ENCODE measurements at places on chromosomes 1 and 21. TPM values are rescaled to one million over a fixed set of nuclear protein-coding genes. Genes with fewer than 3 reads are reported as not detected.
A peak's percentile ranks its signal among the peaks of the same experiment; 100 is the strongest.

The SLAMF9 gene
- not detected for total RNA-seq

The PHACTR4 gene
- 20.9 TPM for total RNA-seq

GRCh38 chr1:232873412-232873811, 68.2 kb downstream of the MAP10 start:
- DNase-seq: no peak

- no peak for DNase-seq
Measured at GRCh38 chr1:160740133-160740688, 1.2 kb downstream of the SLAMF7 start.

- no peak for DNase-seq
Measured at GRCh38 chr1:13943055-13943454, 243.1 kb downstream of the PRDM2 start.

- no peak for DNase-seq
Measured at GRCh38 chr1:208241512-208241911, 2.7 kb downstream of the PLXNA2 start.

- peak; percentile 78 for DNase-seq
Measured at GRCh38 chr1:235648954-235649367, 623 bp downstream of the GNG4 start.

DNA sequence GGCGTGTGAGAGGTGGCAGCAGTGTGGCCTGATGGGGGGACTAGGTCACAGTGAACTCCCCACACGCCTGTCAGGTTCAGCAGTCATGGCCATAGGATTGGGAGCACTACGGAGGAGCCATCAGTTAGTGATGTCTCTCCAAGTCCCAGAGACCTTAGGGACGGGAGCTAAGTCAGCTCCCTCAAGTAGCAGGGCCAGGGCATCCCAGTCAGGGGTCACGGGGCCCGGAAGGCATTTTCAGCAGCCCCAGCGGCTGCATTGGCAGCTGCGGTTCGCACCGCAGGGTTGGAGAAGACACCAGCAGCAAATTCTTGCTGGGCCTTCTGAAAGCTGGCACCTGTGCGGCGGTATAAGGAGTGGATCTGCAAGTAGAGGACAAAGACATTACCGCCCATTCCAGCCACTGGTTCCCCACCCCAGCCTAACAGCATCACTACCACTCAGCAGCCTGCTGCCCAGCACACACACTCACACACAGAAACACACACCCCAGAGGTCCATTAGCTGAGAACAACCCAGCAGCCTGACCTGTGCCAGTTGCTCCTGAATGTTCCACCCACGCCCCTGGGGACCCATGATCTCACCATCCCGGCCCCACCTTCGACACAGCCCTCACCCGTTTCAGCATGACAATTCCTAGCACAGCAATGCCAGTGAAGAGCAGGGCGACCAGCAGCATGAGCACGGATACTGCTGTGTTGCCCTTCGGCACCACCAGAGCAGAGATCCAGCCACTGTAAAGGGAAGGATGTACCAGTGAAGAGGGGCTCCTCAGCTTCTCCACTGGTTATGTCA, 972 bp upstream of the ENTREP3 start:
- DNase-seq: no peak

DNA sequence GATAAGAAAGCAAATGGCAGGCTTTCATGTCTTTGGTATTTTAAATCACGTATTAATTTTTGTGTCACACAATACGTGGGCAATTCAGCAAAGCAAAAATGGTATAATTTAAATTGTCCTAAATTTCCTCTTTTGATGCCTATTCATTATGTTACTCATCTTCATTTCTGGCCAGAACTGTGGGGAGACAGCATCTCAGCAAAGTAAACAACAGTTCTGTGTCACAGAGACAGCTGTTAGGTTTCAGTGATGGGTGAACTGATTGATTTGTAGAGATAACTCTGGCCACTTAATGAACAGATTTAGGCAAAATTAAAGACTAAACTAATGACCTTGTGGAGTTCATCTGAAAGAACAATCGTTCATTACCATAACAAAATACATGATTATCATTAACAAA, 49.2 kb downstream of the FH start:
- DNase-seq: no peak

GRCh38 chr1:107659961-107660360, 305.0 kb downstream of the VAV3 start:
- DNase-seq: no peak

- DNase-seq: no peak
Measured at GRCh38 chr1:75707191-75707590, 17.3 kb upstream of the ACADM start.

DNA sequence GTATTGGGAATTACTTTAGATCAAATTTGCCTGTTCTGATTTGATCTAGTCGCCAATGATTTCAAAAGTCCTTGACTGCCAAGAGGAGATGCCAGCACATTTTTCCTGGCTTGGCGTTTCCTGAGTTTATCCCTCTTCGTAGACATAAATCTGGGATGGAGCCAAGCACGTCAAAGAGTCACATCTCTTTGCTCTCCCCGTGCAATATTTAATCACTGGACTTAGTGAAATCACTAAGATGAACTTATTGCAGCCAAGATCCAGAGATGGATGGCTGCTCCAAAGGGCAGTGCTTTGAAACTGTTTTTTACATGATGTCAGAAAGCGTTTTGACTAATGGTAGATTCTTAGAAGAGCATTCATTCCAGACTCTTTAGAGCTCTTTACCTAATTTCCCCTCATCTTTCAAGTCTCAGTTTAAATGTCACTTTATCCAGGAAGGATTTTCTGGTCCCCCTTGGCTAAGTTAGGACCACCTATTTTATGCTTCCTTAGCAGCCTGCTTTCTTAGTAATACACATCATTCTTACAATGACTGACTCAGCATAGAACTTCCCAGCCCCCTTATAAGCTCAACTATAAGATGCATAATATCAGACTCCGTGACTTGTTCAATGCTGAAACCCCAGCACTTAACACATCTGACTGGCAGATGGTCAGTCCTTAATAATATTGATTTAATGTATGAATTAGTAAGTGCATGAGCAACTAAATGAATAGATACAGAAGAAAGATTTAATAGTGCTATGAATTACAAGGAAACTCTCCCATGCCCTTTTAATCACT, 94.4 kb upstream of the GREM2 start:
- no peak for DNase-seq

The JUN gene
- 51.4 TPM for total RNA-seq

The CFHR5 gene
- not detected for total RNA-seq

DNA sequence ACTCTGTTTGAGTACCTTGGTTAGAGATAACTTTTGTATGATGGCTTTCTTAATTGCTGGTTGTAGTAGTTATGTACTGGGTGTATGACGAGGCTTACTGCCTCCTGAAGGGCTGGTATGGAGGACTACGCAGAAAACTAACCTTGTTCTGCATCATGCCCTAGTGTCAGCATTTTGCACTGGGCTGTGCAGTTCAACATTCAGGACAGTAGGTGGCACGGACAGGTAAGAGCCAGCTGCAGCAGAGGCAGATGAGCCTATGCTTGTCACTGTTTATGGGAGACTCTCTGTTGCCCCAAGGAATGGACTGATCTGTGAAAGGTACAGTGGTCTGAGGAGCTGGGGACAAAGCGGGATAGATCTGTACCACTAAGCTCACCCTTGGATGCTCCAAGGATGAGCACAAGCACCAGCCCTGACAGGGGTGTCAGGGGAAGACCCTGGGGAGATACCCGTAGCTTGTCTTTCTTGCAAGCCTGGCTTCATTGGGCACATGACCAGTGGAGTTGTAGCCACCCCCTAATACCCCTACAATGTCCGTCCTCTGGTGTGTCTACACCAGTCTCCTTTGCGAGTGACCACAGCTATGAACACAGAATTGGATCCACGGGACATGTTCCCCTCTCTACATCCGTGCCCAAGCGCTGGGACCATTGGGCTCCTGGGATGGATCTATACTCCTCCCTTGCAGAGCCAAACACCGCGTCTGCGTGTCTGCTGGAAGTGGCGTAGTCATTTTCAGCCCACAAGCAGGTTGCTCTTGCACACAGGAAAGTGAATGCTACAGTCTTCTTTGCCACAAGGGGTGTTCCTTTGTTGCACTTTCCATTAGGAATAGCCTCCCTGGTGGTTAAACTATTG, 51.1 kb upstream of the CFHR3 start:
- DNase-seq: peak; percentile 69

DNA sequence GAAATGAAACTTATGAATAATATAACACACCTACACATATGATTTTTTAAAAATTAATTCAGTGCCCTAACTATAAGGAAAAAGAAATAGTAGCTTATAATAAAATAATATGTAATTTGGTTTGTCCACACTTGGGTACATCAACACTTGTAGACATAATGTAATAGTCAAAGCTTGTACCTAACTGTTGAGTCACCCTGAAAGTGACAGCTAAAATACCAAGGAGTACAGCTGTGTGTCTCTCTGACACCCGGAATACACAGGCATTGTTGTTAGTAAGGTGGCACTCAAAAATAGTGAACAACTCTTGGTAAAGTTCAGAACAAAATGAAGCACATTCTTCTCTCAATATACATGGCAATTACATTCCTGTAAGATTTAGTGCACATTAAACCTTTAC, 243.4 kb downstream of the TRABD2B start:
- no peak for DNase-seq

Data from activated CD8-positive, alpha-beta T cell treated with anti-CD3 and anti-CD28 coated beads for 36 hours (primary cell).